ENCODE measurements at places on chromosomes 5 and 9.

DNA sequence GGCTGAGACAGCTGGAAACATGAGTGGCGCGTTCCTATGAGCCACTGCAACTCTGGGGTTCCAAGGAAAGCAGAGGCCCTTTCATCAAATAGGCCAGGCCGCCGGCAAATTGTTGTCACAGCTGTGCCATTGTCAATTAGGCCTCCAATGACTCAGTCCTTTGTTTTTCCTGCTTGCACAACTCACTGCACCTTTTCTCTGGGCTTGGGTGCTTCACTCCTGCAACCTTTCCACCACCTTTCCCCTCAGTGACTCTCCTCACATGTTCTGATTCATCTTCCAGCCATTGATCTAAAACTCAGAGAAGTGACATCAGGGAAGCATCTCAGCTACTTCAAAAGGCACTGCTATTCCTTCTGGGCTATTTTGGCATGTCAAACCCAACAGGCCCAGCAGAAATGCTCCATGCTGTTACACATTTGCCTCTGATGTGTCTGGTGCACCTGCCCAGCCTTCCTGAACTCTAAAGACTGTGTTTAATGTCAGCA lies 653.7 kb downstream of the NR2F1-AS1 start:
- no peak overlapping the region for H3K4me3 ChIP-seq
- H3K27me3 ChIP-seq = no peaks in the 10 kb centered on the region
- no peaks in the 10 kb centered on the region for H3K4me1 ChIP-seq
- no peaks in the 10 kb centered on the region for H3K36me3 ChIP-seq
- no peak overlapping the region for H3K27ac ChIP-seq
- no peak for DNase-seq

DNA sequence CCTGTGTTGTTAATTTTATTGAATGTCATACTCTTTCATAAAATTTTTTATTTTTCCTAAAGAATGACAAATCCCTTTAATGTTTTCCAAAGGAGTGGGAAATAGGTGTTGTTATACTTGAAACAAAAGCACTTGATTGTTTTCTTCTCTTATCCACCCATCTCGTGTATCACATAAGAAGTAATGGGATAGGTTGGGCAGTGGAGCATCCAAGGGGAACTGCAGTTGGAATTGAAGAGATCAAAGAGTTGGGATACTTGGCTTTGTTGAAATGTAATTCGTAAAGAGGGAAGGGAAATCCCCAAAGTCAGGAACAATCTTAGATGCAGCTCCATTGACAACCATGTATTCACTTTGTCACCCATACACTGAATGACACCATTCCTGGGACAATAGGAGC lies 148.0 kb downstream of the PCSK5 start:
- H3K27ac ChIP-seq = no peak overlapping the region
- no peak for DNase-seq
- H3K4me3 ChIP-seq = no peak overlapping the region
- H3K36me3 ChIP-seq = no peaks in the 10 kb centered on the region
- no peaks in the 10 kb centered on the region for H3K27me3 ChIP-seq

DNA sequence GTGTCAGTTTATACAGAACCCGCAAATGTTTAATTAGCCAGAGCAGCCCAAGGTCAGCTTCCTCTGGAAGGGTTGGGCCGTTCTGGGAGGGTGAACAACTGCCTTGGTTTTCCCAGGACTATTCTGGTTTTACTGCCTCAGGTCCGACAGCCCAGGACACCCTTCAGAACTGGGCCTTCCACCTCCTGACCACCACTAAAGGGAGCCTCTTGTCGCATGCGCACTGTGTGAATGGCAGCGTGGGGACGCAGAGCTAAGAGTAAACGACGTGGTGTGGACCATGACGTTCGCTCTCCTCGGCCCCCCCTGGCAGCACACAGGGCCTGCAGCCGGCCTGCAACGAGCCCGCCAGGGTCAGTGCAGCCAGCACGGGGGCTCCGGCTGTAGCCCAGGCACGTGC lies 214.9 kb downstream of the FANCC start:
- H3K36me3 ChIP-seq = peaks cover 2% of the 10 kb centered on the region
- H3K4me3 ChIP-seq = no peak overlapping the region
- H3K4me1 ChIP-seq = no peaks in the 10 kb centered on the region
- no peak for DNase-seq
- no peaks in the 10 kb centered on the region for H3K27me3 ChIP-seq
- no peak overlapping the region for H3K27ac ChIP-seq

DNA sequence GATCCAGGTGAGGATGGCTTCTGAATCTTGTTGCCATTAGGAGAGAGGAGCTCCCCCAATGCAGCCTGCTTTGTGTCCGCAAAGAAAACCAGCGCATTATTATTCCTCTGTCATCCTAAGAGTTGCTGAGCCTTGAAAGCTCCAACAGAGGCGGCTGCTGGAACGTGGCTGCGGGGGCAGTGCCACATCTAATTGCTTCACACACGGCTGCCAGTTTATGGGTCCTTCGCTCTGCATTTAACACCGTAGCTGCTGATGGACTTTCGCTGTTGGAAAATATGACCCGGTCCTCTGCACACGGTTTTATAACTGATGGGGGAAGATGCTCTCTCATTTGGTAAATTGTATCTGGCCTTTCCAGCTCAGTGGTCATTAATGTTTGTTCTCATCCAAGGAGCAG lies 38.0 kb downstream of the ZNF622 start:
- H3K27ac ChIP-seq = no peak overlapping the region
- DNase-seq = no peak
- no peak overlapping the region for H3K4me3 ChIP-seq
- no peaks in the 10 kb centered on the region for H3K27me3 ChIP-seq

DNA sequence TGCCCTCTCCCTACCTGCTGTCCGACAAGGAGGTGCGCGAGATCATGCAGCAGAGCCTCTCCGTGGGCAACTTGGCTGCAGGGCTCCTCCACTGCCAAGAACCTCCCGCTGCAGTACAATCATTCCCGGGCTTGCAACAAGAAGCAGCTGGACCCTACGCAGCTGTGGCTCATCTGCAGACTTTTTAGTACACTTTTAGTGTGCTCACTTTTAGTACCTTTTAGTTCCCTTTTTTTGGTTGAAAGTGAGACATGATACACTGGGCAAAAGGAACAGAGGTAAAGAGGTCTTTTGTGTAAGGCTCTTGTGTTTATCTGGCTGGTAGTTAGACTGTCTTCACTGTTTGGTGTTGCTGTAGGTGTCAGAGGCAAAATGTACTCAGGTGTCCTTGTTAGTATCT lies 58.1 kb upstream of the SPTLC1 start:
- H3K36me3 ChIP-seq = no peaks in the 10 kb centered on the region
- H3K27ac ChIP-seq = no peak overlapping the region
- H3K4me3 ChIP-seq = no peak overlapping the region
- no peaks in the 10 kb centered on the region for H3K4me1 ChIP-seq
- DNase-seq = no peak

DNA sequence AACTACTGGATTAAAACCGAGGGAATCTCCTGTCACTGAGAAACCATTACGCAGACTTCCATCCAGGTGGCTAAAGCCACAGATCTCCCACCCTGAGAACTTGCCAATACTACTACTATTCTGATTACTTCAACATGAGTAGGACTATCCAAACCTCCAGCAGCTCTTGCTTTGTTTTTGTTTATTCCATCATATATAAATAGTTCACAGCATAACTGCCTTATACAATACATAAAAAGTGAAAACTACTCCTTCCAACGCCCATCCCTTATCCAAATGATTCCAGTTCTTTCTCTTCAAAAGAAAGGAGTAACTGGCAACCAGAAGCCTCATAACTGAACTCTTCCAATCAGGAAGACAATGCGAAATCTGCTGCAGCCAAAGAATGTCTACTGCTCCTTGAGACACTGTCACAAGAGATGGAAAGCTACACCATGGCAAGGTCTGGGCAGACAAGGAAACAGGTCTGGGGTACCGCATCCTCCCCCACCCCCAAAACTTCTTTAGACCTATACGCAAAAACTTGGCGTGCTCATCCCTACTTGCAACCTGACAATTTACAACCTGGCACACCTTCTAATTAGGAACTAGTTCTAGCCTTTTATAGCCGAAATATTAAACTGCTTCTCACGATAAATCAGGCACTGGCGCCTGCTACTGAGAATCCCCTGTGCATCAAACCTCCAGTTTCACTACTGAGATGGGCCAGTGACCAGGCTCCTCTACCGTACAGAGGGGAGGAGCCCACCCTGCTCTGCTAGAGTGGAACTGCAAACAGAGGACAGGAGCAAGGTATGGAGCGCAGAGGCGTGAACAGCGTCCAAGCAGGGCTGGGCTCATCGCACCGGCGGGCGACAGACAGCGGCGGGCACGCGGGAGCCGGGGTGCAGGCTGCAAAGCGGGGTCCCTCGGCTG lies 986 bp downstream of the PLPP1 start:
- no peaks in the 10 kb centered on the region for H3K27me3 ChIP-seq
- no peaks in the 10 kb centered on the region for H3K36me3 ChIP-seq
- peak overlapping the region; percentile 86 for H3K27ac ChIP-seq
- DNase-seq = no peak
- H3K4me3 ChIP-seq = peak overlapping the region; percentile 81

- no peak overlapping the region for H3K27ac ChIP-seq
- H3K36me3 ChIP-seq = no peaks in the 10 kb centered on the region
- no peak for DNase-seq
- no peaks in the 10 kb centered on the region for H3K4me1 ChIP-seq
Observed at GRCh38 chr5:147911427-147911826, 5.1 kb upstream of the C5orf46 start.

- no peak overlapping the region for H3K4me3 ChIP-seq
- no peak for DNase-seq
- no peaks in the 10 kb centered on the region for H3K36me3 ChIP-seq
- no peaks in the 10 kb centered on the region for H3K27me3 ChIP-seq
Observed at GRCh38 chr9:94654165-94654894, 15.0 kb upstream of the FBP1 start.

DNA sequence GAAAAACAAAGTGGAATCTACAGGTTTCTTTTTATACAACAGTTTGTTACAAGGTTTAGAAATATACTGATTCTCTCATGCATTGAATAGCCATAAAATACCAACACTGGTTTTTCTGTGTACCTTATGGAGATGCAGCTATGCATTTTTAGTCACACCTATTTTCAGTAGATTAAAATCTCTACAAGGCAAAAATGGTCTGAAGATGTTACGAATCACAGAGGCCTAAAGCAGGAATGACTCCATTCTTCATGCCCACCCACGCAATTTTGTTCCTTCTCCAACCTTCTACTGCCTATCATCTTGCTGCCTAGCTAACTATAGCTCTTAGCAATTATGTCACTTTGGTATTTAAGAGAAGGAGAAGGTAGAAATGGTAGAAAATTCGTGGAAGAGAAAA lies 9.9 kb downstream of the PLK2 start:
- H3K27ac ChIP-seq = no peak overlapping the region
- no peaks in the 10 kb centered on the region for H3K4me1 ChIP-seq
- DNase-seq = no peak
- no peaks in the 10 kb centered on the region for H3K27me3 ChIP-seq
- H3K36me3 ChIP-seq = no peaks in the 10 kb centered on the region

GRCh38 chr5:135386886-135387628 lies 12.0 kb downstream of the MACROH2A1 start:
- peak; percentile 17 for DNase-seq
- H3K27ac ChIP-seq = peak overlapping the region; percentile 24
- H3K4me1 ChIP-seq = peaks cover 41% of the 10 kb centered on the region
- no peaks in the 10 kb centered on the region for H3K27me3 ChIP-seq
- H3K4me3 ChIP-seq = no peak overlapping the region

DNA sequence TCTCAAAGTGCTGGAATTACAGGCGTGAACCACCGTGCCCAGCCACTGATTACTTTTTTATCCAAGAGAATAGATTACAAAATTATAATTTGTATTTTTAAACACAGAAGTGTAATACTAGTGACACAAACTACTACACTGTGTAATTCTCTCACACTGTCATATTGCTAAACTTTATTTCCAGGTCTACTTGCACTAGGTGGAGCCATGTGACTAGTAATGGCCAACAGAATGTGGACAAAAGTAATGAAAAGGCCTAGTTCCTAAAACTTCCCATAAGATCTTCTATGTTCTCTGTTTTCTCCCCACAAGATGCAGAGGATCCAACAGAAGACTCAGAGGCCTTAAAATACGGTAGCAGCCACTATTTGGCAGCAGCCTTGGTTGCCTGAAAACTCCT lies 27.3 kb downstream of the NADK2 start:
- no peaks in the 10 kb centered on the region for H3K27me3 ChIP-seq
- H3K4me1 ChIP-seq = no peaks in the 10 kb centered on the region
- DNase-seq = peak; percentile 15
- peaks cover 30% of the 10 kb centered on the region for H3K36me3 ChIP-seq

Data from natural killer cell (primary cell).